NK-92 treated with Interleukin-12 subunit alpha and Interleukin-12 subunit beta, amount 100 ng/mL, for 24 hours (cell line): ENCODE measurements at places on chromosomes 4 and X.

GRCh38 chrX:63708801-63709200 is 76.2 kb downstream of the ARHGEF9 start:
- no peak for DNase-seq

DNA sequence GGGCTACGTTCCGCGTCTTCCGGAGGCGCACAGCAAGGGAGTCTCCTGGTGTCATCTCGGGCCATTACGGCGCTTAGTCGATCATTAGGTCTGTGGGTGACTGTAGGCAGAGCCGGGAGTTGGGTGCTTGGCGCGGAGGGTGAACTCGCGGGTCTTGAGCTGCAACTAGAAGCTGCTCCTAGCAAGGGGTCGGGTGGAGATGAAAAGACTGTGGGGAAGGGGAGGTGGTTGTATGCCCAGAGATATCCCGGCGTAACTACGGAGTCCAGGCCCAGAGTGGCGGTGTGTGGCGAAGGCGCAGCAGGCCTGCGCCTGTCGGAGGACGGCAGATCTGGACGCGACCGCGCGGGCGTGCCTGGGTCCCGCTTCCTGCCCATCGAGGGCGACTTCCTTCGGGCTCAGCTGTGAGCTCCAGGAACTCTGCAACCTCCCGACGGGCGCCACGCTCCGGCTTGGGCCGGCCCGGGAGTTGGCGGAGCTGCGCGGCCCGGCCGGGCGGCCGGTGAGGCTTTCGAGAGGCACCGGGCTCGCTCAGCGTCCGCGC is 2.7 kb upstream of the NKX3-2 start:
- DNase-seq, result no peak

GRCh38 chr4:156322592-156322991 is 368.9 kb upstream of the CTSO start:
- no peak for DNase-seq

DNA sequence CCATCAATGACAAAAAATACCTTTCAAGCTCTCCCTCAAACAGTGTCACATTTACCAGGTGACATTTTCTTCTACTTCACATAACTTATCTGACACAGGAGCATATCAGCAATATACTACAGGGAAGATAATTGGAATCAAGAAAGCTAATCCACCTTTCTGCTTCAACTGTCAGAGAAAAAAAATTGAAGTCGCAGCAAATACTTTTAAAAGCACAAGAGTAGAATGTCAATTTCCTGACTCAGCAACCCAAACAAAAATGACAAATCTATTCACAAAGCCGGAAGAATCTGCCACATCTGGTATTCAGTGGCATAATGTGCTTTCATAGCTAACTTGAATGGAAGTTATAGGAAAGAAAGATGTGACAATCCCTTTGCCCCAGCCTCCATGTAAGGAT is 36.7 kb downstream of the AGA start:
- DNase-seq, result no peak

DNA sequence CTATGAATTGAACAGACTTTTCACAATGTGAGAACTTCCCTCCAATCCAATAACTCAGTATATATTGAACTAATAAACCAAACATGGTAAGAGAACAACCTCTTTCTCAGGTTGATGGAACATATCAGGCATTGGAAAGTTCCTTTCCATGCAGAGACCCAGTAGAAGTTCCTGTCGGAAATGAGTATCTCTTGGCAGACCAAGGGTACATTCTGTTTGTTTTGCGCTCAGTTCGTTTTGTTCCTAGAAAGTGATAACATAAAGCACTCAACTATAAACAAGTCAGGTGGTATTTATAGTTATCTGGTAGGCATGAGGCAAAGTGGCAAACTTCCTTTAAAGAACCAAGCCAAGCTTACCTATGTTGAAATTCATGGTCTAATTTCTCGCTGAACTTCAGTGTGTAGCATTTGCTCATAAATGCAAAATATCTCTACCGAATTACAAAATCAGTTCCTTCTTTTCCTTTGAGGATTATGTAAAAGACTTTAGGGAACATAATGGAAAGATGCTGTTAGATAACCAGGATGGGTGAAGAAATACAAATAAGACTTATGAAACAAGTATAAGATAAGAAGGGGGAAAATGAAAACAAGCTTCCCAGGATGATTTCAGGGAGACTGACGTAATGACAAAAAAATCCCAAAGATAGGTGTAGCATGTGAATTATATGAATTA is 120.3 kb downstream of the ARHGAP24 start:
- DNase-seq, result no peak

DNA sequence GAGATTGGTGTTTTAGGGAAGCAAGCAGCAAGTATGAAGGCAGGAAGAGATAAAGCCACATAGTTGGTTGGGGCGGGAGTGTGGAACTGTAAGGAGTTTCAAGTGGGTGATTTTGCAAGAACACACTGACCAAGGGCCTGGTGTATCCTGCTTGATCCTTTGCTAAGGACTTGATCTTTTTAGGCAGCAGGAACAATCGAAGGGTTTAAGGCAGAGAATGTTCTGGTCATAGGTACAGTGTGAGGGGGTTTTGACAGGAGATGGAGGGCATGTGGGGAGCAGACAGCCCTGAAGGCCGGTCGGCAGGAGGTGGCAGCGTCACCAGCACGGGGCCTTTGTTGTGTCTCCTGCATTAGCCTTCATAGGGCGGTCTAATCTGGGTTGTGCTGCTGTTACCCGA is 54.7 kb downstream of the FAM193A start:
- DNase-seq, result no peak

DNA sequence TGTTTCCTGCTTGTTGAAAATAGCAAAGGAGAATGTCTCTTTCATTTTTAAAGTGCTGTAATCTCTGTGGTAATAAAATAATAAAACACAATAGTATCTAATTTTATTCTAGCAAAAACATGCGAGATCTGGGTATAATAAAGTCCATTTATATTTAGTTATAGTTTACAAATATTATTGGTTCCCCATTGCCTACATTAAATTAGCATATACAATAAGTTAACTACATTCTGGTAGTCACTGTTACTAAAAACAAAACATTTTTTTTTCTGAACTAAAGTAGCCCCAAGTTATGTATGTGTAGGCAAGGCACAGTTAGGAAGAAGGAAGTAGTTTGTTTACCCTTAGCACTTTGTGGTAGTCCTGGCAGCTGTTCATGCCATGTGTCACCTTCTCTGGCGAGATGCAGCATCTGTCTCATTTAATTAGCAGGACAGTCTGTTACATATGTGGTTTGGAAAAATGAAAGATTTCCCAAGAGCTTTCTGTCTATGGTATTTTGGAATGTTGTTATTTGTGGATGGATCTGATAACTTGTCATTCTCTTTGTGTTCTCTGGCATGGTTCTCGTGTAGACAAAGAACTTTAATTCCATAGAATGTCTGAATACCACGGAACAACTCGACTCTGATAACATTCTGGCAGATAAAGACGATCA is 231.3 kb upstream of the PITX2 start:
- DNase-seq, result no peak

DNA sequence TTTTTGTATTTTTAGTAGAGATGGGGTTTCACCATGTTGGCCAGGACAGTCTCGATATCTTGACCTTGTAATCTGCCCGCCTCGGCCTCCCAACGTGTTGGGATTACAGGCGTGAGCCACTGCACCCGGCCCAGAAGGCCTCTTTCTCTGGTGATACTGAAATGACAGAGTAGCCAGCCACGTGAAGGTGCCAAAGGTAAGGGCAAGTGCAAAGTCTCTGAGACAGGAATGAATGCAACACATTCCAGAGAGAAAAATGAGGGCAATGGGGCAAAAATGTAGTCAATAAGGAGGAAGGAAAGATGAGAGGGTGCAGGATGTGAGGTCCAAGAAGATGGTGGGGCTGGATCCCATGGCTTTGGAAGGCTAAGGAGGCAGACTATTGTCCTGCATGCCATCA is 176.0 kb downstream of the NR3C2 start:
- no peak for DNase-seq

GRCh38 chr4:101777431-101777830 is 13.1 kb upstream of the BANK1 start:
- no peak for DNase-seq

- DNase-seq, result no peak
These were observed 496.3 kb downstream of the STPG2 start for GRCh38 chr4:97646997-97647396.

GRCh38 chr4:126404549-126404948 is 1089.8 kb downstream of the FAT4 start:
- no peak for DNase-seq

DNA sequence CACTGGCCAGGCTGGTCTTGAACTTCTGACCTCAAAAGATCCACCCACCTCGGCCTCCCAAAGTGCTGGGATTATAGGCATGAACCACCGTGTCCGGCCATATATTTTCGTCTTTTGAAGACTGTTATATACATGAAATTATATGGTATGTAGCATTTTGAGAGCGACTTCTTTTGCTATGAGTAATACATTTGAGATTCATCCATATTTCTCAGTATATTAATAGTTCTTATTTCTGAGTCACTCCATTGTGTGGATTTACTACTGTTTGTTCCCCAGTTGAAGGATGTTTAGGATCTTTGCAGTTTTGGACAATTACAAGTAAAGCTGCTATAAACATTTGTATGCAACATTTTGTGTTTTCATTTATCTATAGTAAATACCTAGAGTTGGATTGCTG is 34.9 kb downstream of the GNL3L start:
- no peak for DNase-seq

- DNase-seq, result no peak
These were observed 215.9 kb downstream of the MID1 start for GRCh38 chrX:10404436-10404835.

GRCh38 chr4:165060938-165061337 is 7.3 kb downstream of the TRIM75 start:
- no peak for DNase-seq

DNA sequence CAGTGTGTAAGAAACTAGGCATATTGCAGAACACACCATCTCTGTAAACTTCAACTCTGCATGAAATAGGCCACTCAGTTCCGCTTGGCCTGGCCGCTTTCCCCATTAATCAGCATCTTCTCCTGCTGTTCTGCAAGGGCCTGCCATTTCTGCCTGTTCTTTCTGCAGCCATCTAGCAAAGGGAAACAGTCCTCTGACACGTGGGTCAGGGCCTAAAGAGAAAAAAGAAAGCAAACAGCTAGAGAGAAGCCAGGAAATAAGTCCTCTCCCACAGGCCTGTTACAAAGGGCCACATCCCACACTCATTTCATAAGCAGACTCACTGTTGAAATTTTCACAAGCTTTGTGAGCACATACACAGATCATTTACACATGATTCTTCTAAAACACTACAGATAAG is 130.1 kb downstream of the PDE5A start:
- no peak for DNase-seq

GRCh38 chrX:8591501-8591900 is 126.9 kb downstream of the VCX3B start:
- no peak for DNase-seq

- DNase-seq, result no peak
These were observed 108.5 kb downstream of the ADGRA3 start for GRCh38 chr4:22407361-22407760.

GRCh38 chrX:6228720-6229119 is at the start of gene NLGN4X:
NLGN4X (minus strand) TSS chrX:6228867; CDS start chrX:6151466, 77,401 bp downstream.
- DNase-seq, result no peak

GRCh38 chrX:65578346-65578745 is 43.8 kb upstream of the LAS1L start:
- no peak for DNase-seq

DNA sequence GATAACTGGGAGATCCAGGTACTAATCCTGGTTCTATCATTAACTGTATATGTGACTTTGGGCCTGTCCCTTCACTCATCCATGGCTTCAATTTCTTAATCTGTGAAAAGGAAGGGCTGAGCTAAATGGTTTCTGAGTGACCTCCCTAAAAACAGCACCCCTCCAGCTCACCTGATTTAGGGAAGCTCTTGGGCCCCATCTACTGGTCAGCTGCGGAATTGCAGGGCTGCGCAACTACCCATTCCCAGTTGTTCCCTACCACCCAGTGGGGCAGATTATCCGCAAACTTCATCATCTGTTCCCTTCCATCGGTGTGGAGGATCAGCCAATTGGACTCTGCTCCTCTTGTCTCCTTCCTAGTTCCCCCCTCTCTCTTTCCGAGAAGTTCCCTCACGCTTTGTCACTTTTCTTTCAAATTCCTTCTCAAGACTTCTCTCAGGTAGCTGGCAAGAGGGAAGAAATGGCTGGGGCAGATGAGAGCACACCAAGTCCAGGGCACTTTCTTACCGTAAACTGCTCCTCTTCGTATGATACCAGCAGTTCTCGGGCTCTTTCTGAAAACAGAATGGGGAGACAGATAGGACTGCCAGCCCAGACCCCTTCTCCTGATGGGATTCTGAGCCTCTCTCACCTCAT is 5.8 kb downstream of the LAS1L start:
- DNase-seq, result no peak

DNA sequence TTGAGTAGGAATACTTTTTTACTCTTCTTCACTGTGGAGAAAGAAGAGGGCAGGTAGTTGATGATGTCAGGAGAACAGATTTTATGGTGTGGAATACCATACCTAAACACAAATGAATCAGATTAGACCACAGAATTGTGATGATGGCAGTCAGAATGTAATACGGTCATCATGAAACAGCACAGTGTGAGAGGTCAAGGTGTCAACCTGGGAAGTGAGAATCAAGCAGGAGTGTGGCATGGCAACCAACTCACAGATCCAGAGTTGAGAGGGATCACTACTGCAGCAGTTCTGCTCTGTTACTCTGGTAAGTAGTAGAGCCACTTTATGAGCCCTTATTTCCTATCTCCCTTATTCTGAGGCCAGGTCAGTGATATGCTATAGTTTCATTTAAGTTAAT is 27.7 kb downstream of the METTL14 start:
- no peak for DNase-seq

GRCh38 chr4:108051343-108051742 is 61.7 kb downstream of the HADH start:
- DNase-seq, result no peak

GRCh38 chrX:133649651-133650050 is 234.4 kb upstream of the GPC4 start:
- no peak for DNase-seq

DNA sequence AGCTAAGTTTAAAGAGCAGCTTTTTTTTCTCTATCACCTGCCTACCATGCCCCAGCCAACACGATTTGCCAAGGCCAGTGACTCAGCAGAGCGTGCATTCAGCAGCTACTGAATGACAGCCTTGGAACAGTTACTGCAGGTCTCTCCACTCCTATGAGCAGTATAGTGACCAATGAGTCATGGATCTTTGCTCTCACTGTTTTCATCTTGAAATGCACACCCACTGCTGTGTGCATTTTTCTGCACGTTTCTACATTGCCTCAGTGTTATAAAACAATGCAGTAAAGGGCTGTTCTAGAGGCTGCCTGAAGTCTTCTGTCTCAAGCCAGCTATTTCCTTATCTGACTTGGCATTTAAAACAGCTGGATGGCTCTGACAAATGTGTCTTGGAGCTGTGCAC is 66.0 kb upstream of the C4orf54 start:
- DNase-seq, result no peak

GRCh38 chrX:97797076-97797475 is 913.4 kb downstream of the RPA4 start:
- DNase-seq, result no peak

GRCh38 chr4:76195326-76195725 is 18.3 kb downstream of the SCARB2 start:
- DNase-seq, result no peak

GRCh38 chrX:125782184-125782583 is 383.9 kb downstream of the DCAF12L2 start:
- DNase-seq, result no peak

GRCh38 chrX:22237479-22237878 is 35.2 kb upstream of the CBLL2 start:
- no peak for DNase-seq
